Activated effector memory CD4-positive, alpha-beta T cell treated with Interleukin-2 at 50 U/mL for 16 hours (primary cell): ENCODE measurements at places on chromosomes 4 and X.

- no peak for DNase-seq
These were observed 33.7 kb downstream of the METAP1 start for GRCh38 chr4:99029018-99029735.

- no peak for DNase-seq
These were observed 67.3 kb downstream of the AFAP1 start for GRCh38 chr4:7872264-7872771.

DNA sequence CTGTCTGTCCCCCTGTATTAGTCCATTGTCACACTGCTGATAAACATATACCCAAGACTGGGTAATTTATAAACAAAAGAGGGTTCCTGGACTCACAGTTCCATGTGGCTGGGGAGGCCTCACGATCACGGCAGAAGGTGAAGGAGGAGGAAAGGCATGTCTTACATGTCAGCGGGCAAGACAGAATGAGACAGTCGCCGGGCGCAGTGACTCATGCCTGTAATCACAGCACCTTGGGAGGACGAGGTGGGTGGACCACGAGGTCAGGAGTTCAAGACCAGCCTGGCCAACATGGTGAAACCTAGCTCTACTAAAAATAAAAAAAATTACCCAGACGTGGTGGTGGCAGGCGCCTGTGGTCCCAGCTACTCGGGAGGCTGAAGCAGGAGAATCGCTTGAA is 24.7 kb downstream of the IL3RA start:
- no peak for DNase-seq

DNA sequence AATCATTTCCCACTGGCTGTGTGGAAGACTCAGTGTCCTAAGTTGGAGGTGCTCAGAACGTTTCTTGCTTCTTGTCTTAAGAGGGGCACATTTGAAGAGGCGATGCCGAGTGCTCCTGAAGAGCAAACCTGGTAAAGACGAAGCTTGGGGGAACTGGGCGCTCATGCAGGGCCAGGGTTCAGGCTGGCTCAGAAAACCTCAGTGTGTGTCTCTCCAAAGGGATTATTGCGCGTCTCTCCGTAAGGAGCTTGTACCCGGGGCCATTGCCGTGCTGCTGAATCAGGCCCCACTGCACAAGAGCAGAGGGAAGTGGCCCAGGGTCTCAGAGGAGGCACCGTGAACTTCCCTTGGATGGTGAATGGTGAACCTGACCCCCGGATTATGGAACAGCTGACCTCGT is 44.4 kb downstream of the PSAPL1 start:
- no peak for DNase-seq

DNA sequence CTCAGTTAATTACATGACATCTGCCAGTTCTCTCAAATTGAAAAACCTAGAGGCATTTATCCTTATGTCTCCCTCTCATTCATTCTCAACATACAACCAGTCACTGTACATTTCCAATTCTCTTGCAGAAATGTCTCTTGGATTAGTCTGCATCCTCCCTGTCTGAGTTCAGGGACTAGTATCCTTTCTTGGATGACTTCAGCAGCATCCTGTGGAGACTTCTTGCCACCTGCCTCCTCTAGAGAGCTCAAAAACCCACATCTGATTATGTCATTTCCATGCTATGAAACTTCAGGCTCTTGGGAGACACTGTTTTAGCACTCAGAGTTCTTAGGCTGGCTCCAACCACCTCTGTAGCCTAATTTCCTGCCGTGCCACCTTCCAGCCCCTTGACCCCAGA is 515.1 kb upstream of the DIPK2B start:
- DNase-seq: no peak

GRCh38 chrX:105120463-105120862 is 100.0 kb downstream of the TEX13A start:
- DNase-seq: no peak

GRCh38 chr4:75338352-75338880 is 175.8 kb downstream of the RCHY1 start:
- DNase-seq: no peak

GRCh38 chr4:70895811-70896491 is 6.2 kb upstream of the MOB1B start:
- no peak for DNase-seq

- DNase-seq: no peak
These were observed 57.5 kb upstream of the BMPR1B start for GRCh38 chr4:94700298-94700697.

GRCh38 chr4:121185960-121186359 is 21.8 kb upstream of the TNIP3 start:
- no peak for DNase-seq

DNA sequence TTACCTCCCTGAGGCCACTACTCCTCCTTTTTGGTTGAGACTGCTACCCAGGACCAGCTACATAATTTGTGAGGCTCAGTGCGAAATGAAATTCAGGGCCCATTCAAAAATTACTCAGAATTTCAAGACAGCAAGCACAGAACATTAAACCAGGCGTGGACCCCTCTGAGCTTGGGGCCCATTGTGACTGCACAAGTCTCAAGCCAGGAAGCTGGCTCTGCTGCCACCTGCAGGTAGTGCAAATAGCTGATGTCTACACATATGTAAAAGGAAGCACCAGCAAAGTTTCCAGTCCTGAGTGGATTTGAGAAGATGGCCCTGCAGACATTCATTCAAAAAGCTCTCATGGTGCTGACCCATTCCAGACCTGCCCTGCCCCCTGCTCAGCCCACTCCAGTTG is 213.4 kb upstream of the LNX1 start:
- no peak for DNase-seq

DNA sequence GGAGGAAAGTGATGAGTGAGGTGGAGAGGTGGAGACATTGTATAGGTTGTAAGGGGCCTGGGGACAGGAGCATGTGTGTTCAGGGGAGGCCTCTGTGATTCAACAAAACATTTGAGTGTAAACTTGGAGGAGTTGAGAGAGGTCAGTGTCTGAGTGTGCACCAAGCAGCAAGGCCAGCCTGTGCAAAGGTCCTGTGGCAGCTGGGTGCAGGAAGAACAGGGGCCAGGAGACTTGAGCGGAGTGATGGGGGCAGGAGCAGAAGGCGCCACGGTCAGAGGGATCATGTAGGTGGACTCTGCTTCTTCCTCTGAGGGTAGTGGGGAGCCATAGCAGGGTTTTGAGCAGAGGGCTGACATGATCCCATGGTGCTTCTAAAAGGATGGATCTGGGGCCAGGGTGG is 9.6 kb upstream of the PSAPL1 start:
- no peak for DNase-seq

DNA sequence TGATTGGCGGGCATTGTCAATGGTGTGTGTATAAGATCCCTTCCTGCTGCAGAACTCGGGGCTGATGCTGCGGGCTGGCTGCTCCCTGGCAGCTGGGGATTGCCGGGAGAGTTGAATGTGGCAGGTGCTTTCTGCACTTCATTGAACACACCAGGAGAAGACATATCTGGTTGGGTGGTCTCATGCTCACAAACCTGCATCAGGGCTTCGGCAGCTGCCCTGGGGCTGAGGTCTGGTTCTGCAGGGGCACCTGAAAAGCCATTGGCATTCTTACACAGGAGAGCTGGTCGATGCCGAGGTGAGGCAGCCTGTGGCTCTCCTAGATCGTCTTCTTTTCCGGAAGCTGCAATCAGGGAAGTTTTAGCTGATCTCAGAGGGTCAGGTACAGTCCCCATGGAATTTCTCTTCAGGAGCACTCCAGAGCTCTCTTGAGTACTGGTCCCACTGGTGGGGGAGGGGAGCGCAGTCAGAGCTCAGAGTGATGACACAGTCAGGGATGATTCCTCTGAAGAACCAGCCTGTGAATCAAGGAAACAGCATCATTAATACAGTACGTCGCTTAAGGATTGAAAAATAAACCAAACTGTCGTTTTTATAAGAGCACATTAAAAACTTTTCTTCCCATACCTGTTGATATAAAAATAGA is 57.8 kb downstream of the GPRIN3 start:
- no peak for DNase-seq

DNA sequence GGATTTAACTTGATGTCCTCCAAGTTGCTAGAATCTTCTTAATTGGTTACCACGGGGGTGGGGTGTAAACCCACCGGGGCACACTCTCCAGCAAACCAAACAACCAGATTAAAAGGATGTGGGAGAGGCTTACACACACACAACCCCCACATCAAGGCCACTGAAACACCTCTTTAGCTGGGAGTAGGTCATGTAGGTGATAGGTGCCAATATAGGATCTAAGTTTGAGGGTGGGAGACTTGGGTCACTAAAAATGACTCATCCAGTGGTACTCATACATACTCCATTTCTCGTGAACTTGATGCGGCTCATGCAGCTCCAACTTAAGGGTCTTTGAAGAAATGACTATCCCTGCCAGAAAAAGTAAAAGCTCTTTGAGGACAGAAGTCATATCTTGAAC is 20.5 kb upstream of the CD40LG start:
- no peak for DNase-seq

- no peak for DNase-seq
These were observed 60.7 kb upstream of the PLAC1 start for GRCh38 chrX:134718966-134719317.

GRCh38 chr4:1012034-1012739 is 761 bp downstream of the FGFRL1 start:
- DNase-seq: peak; percentile 13

GRCh38 chr4:99506781-99507180 is 4.0 kb upstream of the C4orf17 start:
- DNase-seq: no peak

- DNase-seq: no peak
These were observed 388.5 kb upstream of the SPANXN4 start for GRCh38 chrX:142637206-142637605.

DNA sequence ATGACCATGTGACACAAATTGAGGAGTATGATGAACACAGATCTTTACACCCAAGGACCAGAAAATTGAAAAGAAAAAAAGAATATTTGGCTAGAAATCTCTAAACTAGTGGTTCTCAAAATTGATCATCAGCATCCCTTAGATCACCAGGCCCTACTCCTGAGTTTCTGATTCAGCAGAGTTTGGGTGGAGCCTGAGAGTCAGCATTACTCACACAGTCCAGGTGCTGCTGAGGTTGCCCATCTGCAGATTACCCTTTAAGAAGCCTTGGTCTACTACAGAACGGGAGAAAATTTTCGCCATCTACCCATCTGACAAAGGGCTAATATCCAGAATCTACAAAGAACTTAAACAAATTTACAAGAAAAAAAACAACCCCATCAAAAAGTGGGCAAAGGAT is 182.8 kb downstream of the MOSPD2 start:
- no peak for DNase-seq

DNA sequence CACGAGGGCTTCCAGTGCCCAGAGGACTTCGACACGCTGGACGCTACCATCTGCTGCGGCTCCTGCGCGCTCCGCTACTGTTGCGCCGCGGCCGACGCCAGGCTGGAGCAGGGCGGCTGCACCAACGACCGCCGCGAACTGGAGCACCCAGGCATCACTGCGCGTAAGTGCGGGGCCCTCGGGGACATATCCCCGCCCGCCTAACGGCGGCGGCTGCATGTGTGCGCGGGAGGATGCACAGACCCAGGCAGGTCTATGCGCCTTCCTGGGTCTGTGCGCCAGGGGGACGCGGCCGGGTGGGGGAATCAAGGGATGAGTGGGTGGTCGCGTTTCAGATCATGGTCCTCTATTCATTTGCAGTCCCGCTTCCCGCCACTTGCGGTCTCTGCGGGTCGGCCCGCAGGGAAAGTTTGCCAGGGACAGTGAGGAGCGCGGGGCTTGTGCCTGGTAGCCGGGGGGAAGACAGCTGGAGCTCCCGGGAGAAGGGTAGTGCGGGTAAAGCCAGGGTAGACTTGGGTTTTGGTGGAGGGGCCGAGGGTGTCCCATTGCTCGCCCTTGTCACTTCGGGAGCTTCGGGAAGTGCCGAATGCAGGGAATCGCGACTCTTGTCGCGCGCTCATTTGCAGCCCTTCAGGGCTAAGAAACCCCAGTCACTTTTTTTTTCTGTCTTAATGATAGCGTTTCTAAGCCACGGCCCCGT is 1.0 kb downstream of the SHISA3 start:
- DNase-seq: no peak

- DNase-seq: no peak
These were observed 89.1 kb downstream of the ARHGAP10 start for GRCh38 chr4:147820975-147821374.

GRCh38 chr4:147940171-147940570 is 208.3 kb downstream of the ARHGAP10 start:
- no peak for DNase-seq

- DNase-seq: no peak
These were observed 63.5 kb downstream of the EVC start for GRCh38 chr4:5774416-5775036.

GRCh38 chr4:1996866-1997611 is 11.7 kb downstream of the NELFA start:
- DNase-seq: no peak

GRCh38 chr4:15778289-15779241 is at the start of gene CD38:
Gene CD38, plus strand, starts transcription at chr4:15778328. Its CDS starts 87 bp downstream, at chr4:15778415.
- peak; percentile 22 for DNase-seq

DNA sequence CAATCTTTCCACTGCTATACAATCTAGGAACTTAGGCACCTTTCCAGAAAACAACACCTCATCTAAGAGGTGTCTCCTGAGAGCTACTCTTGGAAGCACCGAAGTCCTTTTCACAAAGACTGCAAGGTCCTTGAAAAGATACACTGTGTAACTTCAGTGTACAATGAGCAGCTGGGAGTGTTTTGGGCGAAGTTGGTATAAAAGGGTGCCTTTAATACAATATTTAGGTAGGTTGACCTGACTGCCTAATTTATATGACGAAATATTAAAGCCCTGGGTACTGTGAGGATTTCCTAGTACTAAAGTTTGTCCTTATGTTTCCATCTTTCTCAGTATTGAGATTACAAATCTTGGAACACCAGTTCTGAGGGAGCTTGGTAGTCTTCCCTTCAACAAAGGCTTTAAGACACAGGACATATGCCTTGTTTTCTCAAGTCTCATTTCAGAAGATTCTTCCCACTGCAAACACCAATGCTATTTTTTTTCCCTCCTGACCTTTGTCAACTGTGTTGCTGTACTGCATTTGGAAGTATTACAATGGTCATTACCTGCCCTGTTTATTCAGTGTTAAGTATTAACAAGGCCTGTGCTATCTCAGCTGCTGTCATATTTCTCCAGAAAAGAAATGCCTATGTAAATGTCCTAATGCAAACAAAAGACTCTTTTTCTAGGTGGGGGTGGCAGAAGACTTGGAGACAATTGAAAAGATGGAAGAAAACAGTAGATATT is 134.2 kb downstream of the MAML3 start:
- DNase-seq: no peak

- no peak for DNase-seq
These were observed 223.0 kb downstream of the COX18 start for GRCh38 chr4:72846280-72847111.

GRCh38 chr4:14165222-14165920 is 537.8 kb upstream of the BOD1L1 start:
- DNase-seq: no peak

DNA sequence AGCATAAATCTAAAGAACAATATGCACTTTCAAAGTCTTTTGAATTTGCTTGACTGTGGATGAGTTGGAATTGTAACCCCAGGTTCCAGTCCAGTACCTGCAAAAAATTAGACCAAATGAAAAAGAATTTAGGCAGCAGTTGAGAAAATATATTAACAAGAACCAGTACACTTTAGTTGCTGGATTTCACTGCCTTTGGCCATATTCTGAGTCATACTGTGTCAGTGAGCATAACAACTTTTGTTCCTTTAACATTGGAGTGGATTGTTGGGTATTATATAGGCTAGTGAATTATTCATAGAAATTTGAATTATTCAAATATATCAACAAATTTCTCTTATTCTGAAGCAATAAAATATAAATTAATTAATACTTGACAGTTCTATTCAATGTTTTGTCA is 101.5 kb upstream of the SMAD1 start:
- no peak for DNase-seq
